T-cell (primary cell): ENCODE measurements at places on chromosomes 1 and 21. TPM values are rescaled to one million over a fixed set of nuclear protein-coding genes. Genes with fewer than 3 reads are reported as not detected.

DNA sequence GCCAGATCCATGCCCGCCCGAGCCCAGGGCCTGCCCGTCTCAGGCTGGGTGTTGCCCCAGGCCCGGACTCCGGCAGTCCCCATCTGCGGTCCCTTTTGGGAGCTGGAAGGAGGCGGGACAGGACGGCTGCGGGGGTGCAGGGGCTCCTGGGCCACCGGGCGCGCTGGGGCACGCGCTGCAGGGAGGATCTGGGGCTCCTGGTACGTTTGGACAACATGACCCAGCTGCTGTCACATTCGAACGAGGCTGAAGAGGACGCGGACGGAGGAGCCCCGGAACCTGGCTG lies 6.6 kb upstream of the CALML6 start:
- DNase-seq: no peak
- H3K4me3 ChIP-seq: peak overlapping the region; percentile 62
- peaks cover 10% of the 10 kb centered on the region for H3K27me3 ChIP-seq

DNA sequence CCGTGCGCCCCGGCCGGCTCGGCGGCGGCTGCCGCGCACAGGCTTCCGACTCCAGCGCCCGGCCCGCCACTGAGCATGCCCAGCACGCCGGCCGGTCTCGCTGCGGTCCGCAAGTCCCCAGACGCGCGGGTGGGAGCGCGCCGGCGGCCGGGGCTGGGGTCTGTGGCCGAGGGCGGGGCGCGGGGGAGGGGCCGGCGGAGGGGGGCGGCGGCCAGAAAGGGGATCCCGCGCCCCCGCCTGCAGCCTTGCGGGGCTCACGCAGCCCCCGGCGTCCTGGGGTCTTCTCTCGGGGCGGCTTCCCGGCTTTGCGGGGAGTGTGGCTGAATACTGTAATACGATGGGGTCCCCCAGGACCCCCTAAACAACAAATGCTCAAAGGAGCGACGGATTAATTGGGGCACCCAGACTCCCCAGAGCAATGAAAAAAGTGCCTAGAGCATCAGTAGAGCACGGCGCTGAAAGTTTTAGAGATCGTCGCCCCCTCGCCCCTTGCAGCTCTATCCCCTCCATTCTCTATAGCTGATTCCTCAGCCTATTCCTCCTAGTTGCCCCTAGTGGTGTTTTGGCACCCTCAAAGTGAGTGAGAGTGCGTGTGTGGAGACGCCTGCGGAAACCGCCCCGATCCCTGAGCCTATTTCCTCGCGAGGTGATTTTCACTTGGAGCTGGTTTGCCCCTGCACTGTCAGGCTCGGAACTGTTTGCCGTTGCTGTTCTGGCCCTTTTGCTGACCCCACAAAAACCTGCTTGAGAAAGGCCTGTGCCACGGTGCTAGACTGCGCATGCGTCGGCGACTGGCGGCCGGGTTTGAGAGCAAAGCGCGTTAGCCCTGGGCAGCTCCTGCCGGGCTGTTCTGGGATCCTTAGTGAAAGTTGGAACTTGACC lies at the start of gene VAV3:
Gene VAV3 (minus strand): TSS at position 71 of the 882 bp plus-strand sequence. CDS start 311 bp downstream, outside the sequence.
- H3K4me3 ChIP-seq: peak within 1 kb of the TSS; percentile 80
- peaks cover 23% of the 10 kb centered on the region for H3K4me1 ChIP-seq
- no peaks in the 10 kb centered on the region for H3K36me3 ChIP-seq
- no peaks in the 10 kb centered on the region for H3K27me3 ChIP-seq

- no peaks in the 10 kb centered on the region for H3K36me3 ChIP-seq
- no peak for DNase-seq
- H3K4me1 ChIP-seq: no peaks in the 10 kb centered on the region
- peaks cover 4% of the 10 kb centered on the region for H3K27me3 ChIP-seq
- no peak overlapping the region for H3K27ac ChIP-seq
Measured at GRCh38 chr21:43611598-43612369, 47.5 kb downstream of the HSF2BP start.

GRCh38 chr1:35449334-35450008 lies 107.7 kb downstream of the KIAA0319L start:
- peaks cover 21% of the 10 kb centered on the region for H3K4me1 ChIP-seq
- no peak overlapping the region for H3K4me3 ChIP-seq
- no peak for DNase-seq
- H3K36me3 ChIP-seq: peaks cover 18% of the 10 kb centered on the region
- no peak overlapping the region for H3K27ac ChIP-seq

- peaks cover 14% of the 10 kb centered on the region for H3K27me3 ChIP-seq
- no peaks in the 10 kb centered on the region for H3K4me1 ChIP-seq
- no peak overlapping the region for H3K4me3 ChIP-seq
- DNase-seq: no peak
- H3K36me3 ChIP-seq: no peaks in the 10 kb centered on the region
- H3K27ac ChIP-seq: no peak overlapping the region
Measured at GRCh38 chr1:201528631-201529252, 10.2 kb upstream of the NAV1 start.

DNA sequence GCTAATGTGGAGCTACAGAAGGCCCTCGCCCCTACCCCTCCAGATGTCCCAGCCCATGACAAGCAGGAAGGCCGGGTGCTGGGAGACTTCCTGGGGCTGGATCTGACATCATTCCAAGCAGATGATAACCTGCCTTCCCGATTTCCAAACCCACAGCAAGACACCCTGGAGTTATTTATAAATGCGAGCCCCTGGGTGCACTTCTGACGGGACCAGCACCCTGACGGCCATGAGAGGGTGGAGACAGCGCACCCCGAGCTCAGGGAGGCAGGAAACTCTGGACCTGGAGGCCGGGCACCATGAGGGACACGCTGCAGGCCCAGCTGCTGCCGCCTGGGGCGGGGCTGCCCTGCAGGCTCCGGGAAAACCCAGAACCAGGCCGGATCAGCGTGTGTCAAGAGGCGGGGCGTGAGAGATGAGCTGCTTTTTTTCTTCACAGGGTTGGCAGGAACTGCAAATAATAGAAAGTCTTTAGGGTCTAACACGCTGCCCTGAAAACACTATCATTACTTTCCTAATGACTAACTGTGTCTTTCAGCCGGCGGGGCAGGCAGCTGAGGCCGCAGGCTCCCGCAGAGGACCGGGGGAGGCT lies 2.5 kb upstream of the PCBP3 start:
- DNase-seq: no peak
- H3K27ac ChIP-seq: no peak overlapping the region
- H3K4me1 ChIP-seq: peaks cover 35% of the 10 kb centered on the region
- no peaks in the 10 kb centered on the region for H3K36me3 ChIP-seq
- H3K4me3 ChIP-seq: no peak overlapping the region
- no peaks in the 10 kb centered on the region for H3K27me3 ChIP-seq

GRCh38 chr1:68464891-68465290 lies 15.1 kb upstream of the RPE65 start:
- H3K4me1 ChIP-seq: no peaks in the 10 kb centered on the region
- no peaks in the 10 kb centered on the region for H3K27me3 ChIP-seq
- H3K4me3 ChIP-seq: no peak overlapping the region

DNA sequence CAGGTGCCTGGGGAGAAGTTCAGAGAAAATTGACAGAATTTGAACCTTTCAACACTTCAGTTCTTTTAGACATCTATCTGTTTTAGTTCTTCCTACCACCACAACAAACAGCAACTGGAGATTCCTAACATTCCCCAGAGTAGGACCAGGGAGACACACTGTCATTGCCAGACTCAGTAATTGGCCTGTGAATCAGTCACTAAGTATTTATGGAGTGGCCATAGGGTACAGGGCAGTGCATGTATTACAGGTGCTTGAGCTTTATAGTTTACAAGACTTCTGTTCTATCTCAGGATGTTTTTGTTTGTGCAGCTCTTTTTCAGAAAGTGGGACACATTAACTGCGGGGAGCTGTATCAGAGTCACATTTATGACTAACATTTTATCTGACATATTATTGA lies 1.7 kb downstream of the CDC14A start:
- peaks cover 27% of the 10 kb centered on the region for H3K36me3 ChIP-seq
- H3K4me3 ChIP-seq: peak overlapping the region; percentile 96
- H3K4me1 ChIP-seq: peaks cover 31% of the 10 kb centered on the region
- no peak for DNase-seq
- no peaks in the 10 kb centered on the region for H3K27me3 ChIP-seq
- H3K27ac ChIP-seq: peak overlapping the region; percentile 11

- peaks cover 55% of the 10 kb centered on the region for H3K36me3 ChIP-seq
- no peaks in the 10 kb centered on the region for H3K4me1 ChIP-seq
- H3K27ac ChIP-seq: no peak overlapping the region
- no peaks in the 10 kb centered on the region for H3K27me3 ChIP-seq
- DNase-seq: no peak
Measured at GRCh38 chr1:20499718-20500117, 8.2 kb downstream of the MUL1 start.

DNA sequence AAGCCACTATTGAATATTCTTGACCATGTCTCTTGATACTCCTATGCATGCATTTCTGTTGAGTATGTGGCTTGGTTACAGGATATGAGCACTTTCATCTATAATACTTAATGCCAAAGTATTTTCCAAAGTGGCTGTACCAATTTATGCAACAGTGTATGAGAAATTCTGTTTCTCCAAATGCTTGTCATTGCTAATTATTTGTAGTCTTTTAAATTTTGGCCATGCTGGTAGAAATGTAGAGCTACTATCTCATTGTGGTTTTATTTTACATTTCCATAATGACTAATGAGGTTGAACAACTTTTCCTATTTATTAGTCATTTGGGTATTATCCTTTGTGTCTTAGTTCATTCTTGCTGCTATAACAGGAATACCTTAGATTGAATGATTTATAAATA lies 71.4 kb upstream of the TSPAN2 start:
- no peak overlapping the region for H3K4me3 ChIP-seq
- H3K27me3 ChIP-seq: no peaks in the 10 kb centered on the region
- no peak overlapping the region for H3K27ac ChIP-seq

GRCh38 chr1:39659110-39659509 lies 12.8 kb downstream of the NT5C1A start:
- peaks cover 10% of the 10 kb centered on the region for H3K27me3 ChIP-seq
- H3K4me3 ChIP-seq: no peak overlapping the region
- no peak for DNase-seq
- no peaks in the 10 kb centered on the region for H3K36me3 ChIP-seq
- no peak overlapping the region for H3K27ac ChIP-seq

DNA sequence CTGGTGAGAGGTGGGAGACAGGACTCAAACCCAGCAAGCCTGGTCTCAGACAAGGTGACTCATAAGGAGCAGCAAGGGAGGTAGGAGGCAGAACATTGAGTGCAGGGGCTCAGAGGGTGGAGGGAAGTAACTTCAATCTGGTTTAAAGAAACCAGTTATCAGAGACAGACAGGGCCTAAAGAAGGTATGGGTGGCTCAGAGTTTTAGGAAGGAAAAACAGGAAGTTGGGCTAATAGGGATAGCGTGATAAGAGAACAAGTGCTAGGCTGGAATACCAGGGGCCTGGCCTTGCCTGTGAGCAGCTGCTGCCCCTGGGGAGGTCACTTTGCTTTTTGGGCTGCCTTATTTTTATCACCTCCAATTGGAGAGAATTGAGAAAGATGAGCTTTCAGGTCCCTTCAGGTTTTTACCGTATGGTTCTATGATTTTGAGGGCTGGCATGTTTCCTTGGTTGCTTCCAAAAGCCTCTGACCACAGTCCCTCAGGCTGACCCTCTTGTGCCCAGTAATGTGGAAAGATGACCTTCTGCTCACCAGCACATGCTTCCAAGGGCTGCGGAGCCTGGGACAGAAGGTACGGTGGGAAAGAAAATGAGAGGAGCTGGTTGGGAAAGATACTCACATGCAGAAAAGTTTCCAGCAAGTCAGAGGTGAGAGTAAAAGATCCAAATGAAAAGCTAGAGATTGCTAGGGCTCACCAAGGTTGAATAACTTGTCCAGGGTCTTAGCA lies 77.0 kb downstream of the DDR2 start:
- no peak for DNase-seq
- H3K4me3 ChIP-seq: no peak overlapping the region
- H3K27me3 ChIP-seq: no peaks in the 10 kb centered on the region
- no peaks in the 10 kb centered on the region for H3K36me3 ChIP-seq

- H3K4me1 ChIP-seq: no peaks in the 10 kb centered on the region
- H3K36me3 ChIP-seq: no peaks in the 10 kb centered on the region
Measured at GRCh38 chr1:119874186-119874585, 22.1 kb downstream of the ADAM30 start.

DNA sequence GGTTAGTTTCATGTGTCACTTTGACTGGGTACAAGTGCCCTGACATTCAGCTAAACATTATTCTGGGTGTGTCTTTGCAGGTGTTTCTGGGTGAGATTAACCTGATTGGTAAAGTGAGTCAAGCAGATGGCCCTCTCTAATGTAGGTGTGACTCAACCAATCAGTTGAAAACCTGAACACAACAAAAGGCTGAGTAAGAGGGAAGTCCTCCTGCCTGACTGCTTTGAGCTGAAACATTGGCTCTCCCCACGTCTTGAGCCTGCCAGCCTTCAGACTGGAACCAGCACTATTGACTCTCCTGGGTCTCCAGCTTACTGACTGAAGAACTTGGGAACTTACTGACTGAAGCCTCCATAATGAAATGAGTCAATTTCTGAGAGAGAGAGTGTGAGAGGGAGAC lies 70.0 kb upstream of the C21orf91 start:
- H3K27ac ChIP-seq: no peak overlapping the region
- DNase-seq: no peak
- no peaks in the 10 kb centered on the region for H3K4me1 ChIP-seq
- no peaks in the 10 kb centered on the region for H3K36me3 ChIP-seq
- no peaks in the 10 kb centered on the region for H3K27me3 ChIP-seq

DNA sequence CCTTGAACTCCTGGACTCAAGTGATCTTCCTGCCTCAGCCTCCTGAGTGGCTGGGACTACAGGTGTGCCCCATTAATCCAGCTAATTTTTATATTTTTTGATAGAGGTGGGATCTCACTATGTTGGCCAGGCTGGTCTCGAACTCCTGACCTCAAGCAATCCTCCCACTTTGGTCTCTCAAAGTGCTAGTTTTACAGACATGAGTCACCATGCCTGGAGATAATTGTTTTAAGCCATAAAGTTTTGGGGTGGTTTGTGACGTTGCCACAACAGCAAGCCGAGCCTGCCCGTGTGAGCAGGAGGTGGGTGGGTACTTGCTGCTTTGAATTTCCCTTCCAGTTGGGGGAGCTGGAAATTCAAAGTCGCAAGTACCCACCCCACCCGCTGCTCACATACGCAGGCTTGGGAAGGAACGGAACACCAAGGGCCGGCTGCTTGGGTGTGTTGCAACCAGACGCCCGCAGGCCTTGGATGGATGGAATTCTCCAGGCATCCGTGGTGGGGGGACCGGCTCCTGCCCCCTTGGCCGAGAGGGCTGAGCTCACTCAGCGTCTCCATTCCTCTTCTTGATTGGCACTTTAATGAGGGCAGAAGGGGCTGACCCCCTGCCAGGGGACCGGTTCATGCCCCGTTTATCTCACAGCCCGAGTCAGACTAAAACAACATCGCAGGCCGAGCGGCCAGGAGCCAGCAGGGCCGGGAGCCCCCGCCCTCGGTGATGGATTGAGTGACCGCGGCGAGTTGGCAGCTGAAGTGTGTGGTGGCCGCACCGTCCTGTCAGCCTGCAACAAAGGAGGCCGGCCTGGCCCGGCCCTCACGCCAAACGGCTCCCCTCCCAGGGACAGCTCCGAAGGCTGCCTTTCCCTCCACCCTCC lies 78.1 kb downstream of the DHRS3 start:
- no peak overlapping the region for H3K4me3 ChIP-seq
- no peak overlapping the region for H3K27ac ChIP-seq
- DNase-seq: no peak
- H3K36me3 ChIP-seq: no peaks in the 10 kb centered on the region
- H3K4me1 ChIP-seq: no peaks in the 10 kb centered on the region

GABRD gene
- 1.1 TPM for total RNA-seq

CNTN2 gene
- not detected for total RNA-seq

TMPRSS3 gene
- 1.2 TPM for total RNA-seq

CASQ1 gene
- not detected for total RNA-seq

ALG14 gene
- total RNA-seq: 0.40 TPM

ZYG11B gene
- 22.2 TPM for total RNA-seq

SH3BP5L gene
- total RNA-seq: 40.2 TPM

SHISA4 gene
- 0.39 TPM for total RNA-seq

NKAIN1 gene
- total RNA-seq: not detected

AKR7A3 gene
- 2.8 TPM for total RNA-seq

CGN gene
- total RNA-seq: 1.3 TPM

C1orf115 gene
- total RNA-seq: 1.6 TPM

FAM78B gene
- total RNA-seq: 0.09 TPM
